ENCODE measurements at places on chromosomes 3 and 15.

- DNase-seq: no peak
These were observed 877.3 kb downstream of the ROBO2 start for GRCh38 chr3:77917225-77917624.

- DNase-seq: no peak
These were observed 64.5 kb downstream of the CORO2B start for GRCh38 chr15:68643216-68643830.

GRCh38 chr3:122576174-122576940, 1.1 kb upstream of the PARP15 start:
- DNase-seq: no peak

DNA sequence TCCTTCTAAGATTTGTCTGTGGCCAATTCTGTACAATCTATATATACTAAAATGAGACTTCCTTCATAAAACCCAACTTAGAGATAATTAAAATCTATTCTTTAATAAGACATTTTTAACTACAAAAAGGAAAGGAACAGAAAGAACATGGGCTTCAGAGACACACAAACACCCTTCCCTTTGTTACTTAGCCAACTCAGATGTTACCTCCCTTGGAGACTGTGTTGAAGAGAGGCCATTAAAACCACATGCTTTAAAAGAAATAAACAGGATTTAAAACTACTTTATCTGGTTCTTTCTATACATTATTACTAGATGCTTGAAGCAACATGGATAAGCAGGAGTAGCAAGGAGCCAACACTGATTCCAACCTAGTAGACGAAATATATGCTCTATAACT, 42.0 kb downstream of the LRRFIP2 start:
- DNase-seq: no peak

DNA sequence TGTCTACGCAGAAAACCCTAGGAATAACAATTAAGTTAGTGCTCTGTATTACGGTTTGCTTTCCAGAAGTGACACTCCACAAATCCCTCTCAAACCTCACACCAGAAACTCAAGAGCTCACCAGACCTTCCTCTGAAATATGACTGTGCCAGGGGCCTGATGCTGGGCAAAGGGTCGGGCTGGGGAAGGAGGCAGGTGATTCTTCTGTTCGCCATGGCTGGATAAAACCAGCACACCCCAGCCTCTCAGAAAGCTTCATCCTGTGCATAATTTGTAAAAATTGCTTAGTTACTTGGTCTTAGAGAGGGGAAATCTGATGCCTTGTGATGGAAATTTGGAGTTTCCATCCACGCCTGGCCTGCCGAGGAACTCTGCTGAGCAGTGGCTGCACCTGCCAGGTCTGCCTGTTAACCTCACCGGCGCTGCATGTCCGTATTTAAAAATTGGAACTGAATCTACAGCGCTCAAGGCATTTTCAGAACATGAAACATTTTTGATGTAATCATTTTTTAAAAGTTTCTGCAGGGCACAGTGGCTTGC, 22.7 kb upstream of the ATP1B3 start:
- DNase-seq: no peak

Measured in T-helper 1 cell (primary cell).